Panc1 (cell line): ENCODE measurements at places on chromosomes 11 and 22. TPM values are rescaled to one million over a fixed set of nuclear protein-coding genes. Genes with fewer than 3 reads are reported as not detected.

GRCh38 chr11:93131709-93132108, 66.1 kb downstream of the SLC36A4 start:
- H3K27me3 ChIP-seq, result no peaks in the 10 kb centered on the region
- no peaks in the 10 kb centered on the region for H3K36me3 ChIP-seq
- no peak overlapping the region for H3K27ac ChIP-seq
- no peak overlapping the region for H3K4me3 ChIP-seq
- no peak for DNase-seq

The WNT7B gene
- 52.1 TPM for total RNA-seq

The SLC16A8 gene
- total RNA-seq, result not detected

DNA sequence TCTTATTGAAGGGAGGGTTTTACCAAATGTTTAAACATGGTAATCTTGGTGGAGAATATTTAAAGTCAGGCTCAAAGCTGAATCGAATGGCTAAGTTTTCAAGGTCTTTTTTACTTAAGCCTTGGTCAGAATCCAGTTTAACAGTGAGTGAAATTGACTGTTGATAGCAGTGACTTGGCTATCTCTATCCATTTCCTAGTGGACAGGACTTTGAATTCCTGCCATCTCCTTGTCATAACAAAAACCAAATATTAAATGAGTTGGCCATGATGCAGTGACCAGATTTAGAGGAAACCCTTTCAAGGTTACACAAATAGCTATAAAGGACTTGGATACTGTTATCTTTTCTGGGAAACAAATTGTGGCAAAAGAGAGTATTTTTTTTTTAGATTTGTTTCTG, 92.0 kb downstream of the JRKL start:
- H3K4me3 ChIP-seq, result no peak overlapping the region
- DNase-seq, result no peak
- H3K4me1 ChIP-seq, result no peaks in the 10 kb centered on the region
- no peaks in the 10 kb centered on the region for H3K36me3 ChIP-seq
- H3K27ac ChIP-seq, result no peak overlapping the region

- no peak overlapping the region for H3K27ac ChIP-seq
- DNase-seq, result no peak
- H3K4me1 ChIP-seq, result no peaks in the 10 kb centered on the region
- no peak overlapping the region for H3K4me3 ChIP-seq
- no peaks in the 10 kb centered on the region for H3K36me3 ChIP-seq
Measured at GRCh38 chr11:15197696-15198095, 83.0 kb downstream of the INSC start.

The TEX54 gene
- total RNA-seq, result not detected

- DNase-seq, result no peak
- no peaks in the 10 kb centered on the region; the same call in 1 of the 2 replicates for H3K36me3 ChIP-seq
- peaks cover 22% of the 10 kb centered on the region for H3K4me1 ChIP-seq
Measured at GRCh38 chr22:35651085-35651484, 2.8 kb downstream of the APOL6 start.

The TKFC gene
- total RNA-seq, result 79.6 TPM

DNA sequence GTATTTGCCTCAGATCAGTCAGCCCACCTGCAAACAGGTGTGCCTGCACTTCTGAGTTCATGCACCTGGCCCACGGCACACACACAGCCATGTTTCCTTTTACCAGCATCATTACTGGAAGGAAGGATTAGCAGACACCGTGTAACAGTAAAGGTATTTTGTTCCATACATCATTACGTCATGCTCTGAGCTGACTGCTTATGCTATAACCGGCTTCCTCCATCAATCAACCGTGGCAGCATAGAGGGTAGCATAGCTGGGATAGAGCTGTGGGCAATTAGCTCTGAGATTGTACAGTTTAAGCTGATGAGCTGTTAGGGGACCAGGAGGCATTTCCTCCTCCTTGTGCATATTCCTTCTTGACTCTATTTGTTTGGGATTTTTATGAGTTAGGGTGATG, 102.4 kb downstream of the ME3 start:
- H3K27ac ChIP-seq, result peak overlapping the region; percentile 58
- no peaks in the 10 kb centered on the region for H3K36me3 ChIP-seq
- H3K4me1 ChIP-seq, result peaks cover 41% of the 10 kb centered on the region
- no peaks in the 10 kb centered on the region for H3K27me3 ChIP-seq

- no peaks in the 10 kb centered on the region for H3K36me3 ChIP-seq
- H3K4me3 ChIP-seq, result no peak overlapping the region
- DNase-seq, result no peak
- no peak overlapping the region for H3K27ac ChIP-seq
Measured at GRCh38 chr22:20063271-20064139, 16.5 kb upstream of the DGCR8 start.
